ENCODE measurements at places on chromosomes 2 and 18.

DNA sequence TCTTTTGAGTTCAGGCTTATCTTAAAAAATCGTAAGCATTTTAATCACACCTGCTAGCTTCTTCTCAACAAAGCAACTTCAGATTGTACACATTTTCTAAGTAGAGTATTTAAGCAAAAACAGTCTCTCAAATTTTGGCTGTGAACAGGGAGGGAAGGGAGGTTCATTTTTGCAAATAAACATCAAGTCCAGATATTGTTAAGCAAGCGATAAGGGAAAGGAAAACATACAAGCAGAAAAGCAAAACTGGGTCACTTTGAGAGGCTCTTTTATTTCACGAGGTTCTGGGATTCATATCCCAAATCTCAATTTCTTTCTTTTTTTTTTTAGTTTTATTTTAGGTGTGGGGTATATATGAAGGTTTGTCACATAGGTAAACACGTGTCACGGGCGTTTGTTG lies 79.9 kb downstream of the SLC25A12 start:
- DNase-seq, result no peak

DNA sequence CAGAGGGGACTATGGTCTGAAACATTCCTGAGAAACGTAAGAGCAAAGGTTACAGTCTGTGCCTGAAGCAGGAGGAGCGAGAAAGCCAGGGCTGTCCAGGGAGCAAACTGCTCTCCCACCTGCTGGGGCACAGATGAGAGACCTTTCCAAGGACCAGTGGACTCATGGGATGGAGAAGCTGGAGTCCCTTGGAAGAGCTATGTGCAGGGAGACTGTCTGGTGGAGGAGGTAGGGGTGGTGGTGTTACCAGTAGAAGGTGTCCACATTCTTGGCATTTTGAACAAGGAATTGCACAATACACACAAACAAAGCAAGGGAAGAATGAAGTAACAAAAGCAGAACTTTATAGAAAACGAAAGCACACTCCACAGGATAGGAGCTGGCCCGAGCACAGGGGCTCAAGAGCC lies 97.9 kb upstream of the CYRIA start:
- no peak for DNase-seq

- DNase-seq, result no peak
These were observed 210.9 kb downstream of the GBX2 start for GRCh38 chr2:235957251-235957650.

DNA sequence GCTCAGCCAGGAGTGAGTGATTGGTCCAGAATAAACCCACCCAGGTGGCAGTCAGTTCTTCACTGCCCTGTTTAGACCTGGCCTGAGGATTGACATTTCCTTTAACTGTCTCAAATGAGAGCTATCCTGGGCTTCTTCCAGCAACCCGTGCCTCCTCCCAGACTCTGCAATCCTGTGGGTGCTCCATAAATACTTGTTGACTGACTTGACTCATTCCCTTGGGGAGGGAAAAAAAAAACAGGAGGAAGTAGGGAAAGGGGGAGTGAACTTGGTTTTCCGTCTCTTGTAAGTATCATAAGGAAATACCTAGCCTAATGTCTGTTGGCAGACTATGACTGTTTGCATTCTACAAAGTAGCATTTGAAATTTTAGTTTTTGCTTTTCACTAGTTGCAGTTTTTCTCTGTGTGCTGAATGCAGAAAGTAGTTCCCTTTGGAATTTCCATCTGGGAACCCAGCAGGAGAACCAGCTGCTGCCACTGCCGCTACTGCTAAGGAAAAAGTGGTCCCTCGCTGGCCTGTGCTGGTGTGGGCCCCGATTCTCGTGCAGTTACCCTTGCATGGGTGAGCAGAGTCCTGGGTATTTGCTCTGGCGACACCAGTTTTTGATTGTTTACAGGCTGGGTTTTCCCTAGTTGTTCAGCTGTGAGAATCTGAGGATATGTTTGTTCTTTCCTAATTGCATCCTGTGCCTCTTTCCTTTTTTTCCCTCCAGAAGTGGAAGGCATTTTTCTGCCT lies 78.8 kb downstream of the TGOLN2 start:
- DNase-seq, result no peak

DNA sequence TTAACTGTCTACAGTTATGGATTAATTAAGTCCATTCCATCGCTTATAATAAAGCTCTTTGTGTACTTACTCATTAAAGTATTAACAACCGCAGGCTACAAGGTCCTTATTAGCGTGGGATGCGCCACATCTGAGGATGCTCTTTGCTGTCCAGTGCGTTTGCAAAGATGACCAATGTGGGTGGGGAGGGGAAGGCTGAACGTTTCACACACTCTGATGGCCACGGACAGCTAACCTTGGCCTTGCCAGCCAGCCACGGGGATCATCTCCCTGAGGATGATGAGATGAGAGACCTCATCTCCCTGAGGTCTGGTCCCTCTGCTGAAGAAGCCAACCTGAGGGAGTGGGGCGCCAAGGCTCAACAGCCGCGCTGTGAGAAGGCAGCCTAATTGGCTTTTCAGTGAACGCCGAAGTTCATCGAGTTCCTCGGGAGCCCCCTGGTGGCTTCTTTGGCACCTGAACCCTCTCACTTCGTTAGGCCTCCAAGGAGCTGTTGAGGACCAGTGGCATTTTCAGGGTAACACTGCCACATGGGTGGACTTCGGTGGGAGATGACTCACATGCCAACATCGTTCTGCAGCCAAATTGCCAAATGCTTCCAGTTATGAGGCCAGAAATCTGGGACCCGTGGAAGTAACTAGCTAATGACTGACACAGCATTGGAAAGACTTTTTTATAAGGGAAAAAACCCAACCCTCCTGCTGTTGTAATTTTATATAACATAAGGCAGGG lies 69.3 kb upstream of the SEC11C start:
- no peak for DNase-seq

- DNase-seq, result no peak
These were observed 206.1 kb downstream of the SMAD2 start for GRCh38 chr18:47724186-47724975.

DNA sequence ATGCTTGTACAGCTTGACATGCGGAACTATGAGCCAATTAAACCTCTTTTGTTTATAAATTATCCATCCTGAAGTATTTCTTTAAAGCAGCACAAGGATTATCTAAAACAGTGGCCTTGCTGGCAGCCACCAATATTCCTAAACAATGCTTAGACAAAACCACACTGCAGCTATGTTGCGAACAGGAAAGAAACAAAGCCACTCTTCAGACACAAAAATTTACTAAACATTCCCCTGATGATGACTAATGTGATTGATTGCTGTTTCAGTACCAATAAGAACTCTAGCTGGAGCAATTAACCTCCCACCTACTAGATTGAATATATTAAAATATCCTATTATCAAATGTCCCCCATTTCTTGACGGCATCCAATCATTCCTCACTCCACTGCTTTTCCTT lies 325.8 kb upstream of the REG3G start:
- DNase-seq, result no peak
